Upper lobe of right lung (tissue), 1 donor: ENCODE measurements at places on chromosomes 16 and 17. TPM values are rescaled to one million over a fixed set of nuclear protein-coding genes. Genes with fewer than 3 reads are reported as not detected.
A peak's percentile ranks its signal among the peaks of the same experiment; 100 is the strongest.

Gene KCNG4
- total RNA-seq, result not detected

Gene CYB5D1
- 7.2 TPM for total RNA-seq

Gene GFAP
- total RNA-seq, result not detected

Gene KRT36
- not detected for total RNA-seq

Gene PYY
- not detected for total RNA-seq

Gene SLC7A6OS
- total RNA-seq, result 18.8 TPM

Gene GRB7
- total RNA-seq, result 25.0 TPM

Gene LITAFD
- total RNA-seq, result not detected

- DNase-seq, result no peak
Measured at GRCh38 chr17:81424151-81425017, 29.1 kb downstream of the BAHCC1 start.

- no peak for DNase-seq
Measured at GRCh38 chr17:60091109-60091508, 12.4 kb upstream of the HEATR6 start.

- DNase-seq, result no peak
Measured at GRCh38 chr17:58520843-58521430, 6.5 kb upstream of the MTMR4 start.

DNA sequence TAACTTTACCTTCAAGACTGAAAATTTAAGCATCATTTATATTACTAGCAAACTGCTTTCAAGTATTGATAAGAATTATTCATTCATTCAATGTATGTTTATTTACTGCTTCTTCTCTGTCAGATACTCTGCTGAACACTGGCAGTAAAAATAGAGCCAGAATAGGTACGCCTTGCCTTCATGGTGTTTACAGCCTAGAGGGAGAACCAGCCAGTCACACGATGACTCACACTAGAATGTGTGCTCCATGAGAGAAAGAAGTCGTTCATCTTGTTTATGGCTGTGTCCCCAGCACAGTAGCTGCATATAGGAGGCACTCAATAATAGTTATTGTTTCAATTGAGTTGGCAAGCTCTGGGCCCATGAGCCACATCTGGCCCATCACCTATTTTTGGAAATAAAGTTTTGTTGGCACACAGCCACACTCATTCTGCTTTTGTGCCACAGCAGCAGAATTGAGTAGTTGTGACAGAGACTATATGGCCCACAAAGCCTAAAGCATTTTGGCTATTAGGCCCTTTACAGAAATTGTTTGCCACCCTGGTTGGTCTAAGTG is 84.2 kb downstream of the TMC6 start:
- no peak for DNase-seq

DNA sequence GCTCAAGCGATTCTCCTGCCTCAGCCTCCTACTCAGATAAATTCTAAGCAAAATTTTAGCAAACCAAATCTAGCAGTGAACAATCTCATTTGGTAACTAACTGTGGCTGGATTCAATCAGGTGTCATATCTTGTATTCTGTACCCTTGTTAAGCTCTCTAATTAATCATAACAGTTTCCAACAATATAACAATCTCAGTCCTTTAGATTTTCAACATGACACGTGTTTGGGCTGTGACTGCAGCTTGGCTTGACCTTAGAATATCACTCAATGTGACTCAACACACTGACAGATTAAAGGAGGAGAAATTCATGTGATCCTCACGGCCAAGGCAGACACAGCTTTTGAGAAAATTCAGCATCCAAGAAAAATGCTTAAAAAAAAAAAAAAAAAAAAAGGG is 133.6 kb downstream of the BANP start:
- DNase-seq, result no peak

DNA sequence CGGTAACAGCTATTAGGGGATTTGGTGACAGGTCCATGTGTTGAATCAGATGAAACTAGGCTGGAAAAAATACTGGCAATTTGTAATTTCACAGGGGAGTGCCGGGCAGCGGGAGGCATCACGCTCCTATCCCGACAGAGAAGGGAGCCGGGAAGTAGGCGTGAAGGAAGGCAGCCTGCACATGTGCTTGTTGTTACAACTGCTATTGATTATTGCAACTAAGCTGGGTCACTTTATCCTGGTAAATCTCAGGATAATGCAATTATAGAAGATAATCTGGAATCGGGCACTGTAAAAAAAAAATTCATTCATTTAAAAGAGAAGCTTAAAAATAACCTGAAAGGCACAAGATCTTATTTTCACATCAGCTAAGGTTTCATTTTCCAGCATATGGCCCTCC is 180.6 kb downstream of the FOXL1 start:
- no peak for DNase-seq

GRCh38 chr16:19776565-19776964 is 58.5 kb downstream of the IQCK start:
- DNase-seq, result no peak

GRCh38 chr17:65558683-65559460 is 2.6 kb downstream of the AXIN2 start:
- DNase-seq, result peak; percentile 70

DNA sequence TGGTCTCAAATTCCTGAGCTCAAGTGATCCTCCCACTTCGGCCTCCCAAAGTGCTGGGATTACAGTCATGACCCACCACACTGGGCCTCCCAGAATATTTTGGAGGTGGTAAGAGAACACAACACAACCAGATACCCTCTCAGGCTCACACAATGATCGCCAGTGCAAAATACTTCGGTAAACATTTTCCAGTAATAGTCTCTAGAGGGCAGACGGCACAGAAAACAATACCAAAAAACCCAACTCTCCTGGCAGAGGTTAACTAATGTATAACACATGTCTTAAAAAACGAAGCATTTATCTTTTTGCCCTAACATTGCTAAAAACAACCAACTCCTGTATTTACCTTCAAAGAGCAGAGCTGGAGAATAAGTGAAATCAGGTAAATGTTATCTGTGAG is 10.5 kb downstream of the NUFIP2 start:
- no peak for DNase-seq

- no peak for DNase-seq
Measured at GRCh38 chr16:3086596-3087242, 12.4 kb downstream of the ZSCAN10 start.

DNA sequence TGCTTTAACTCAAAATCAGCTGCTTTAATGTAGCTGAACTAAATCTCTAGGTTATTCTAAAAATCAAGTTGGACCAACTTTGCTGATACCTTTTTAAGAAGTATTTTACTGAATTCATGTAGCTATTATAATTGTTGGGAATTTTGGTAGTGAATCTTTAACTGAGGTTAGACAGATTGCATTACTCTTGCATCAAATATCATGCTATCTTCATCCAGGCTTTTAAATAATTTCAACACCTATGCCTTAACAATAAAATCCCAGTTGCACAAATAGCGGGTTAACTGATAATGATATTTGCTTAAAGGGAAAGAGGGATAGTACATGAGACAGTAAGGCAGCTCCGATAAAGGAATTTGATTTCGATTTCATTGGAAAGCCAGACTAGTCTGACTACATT is 241.3 kb upstream of the TBX2 start:
- no peak for DNase-seq

GRCh38 chr17:1630662-1631061 is 2.0 kb upstream of the SLC43A2 start:
- DNase-seq, result no peak

DNA sequence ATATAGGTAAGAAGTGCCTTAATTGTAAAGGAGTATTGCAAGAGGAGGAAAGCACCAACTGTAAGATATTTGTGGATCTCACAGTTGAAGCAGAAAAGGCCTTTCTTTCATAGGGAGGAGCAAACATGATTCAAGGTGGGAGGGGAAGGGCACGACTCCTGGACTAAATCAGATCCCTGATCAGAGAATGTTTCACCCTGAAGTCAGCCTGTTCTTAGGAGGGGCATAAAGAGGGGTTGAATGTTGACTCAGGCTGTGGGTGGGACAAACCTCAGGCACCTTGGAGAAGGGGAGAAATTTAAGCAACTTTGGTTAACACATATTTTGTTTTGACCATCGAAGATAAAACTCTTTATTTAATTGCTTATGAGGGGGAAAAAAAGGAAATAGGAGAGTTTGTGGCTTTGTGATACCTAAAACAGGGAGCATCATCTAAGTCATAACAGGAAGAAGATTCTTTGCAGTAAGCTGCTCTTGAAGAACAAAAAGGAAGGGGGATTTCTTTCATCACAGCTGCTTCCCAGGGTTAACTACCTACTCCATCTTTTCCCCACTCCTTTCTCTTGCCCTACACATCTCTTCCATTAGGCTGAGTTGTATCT is 158.6 kb upstream of the ZNF267 start:
- no peak for DNase-seq

DNA sequence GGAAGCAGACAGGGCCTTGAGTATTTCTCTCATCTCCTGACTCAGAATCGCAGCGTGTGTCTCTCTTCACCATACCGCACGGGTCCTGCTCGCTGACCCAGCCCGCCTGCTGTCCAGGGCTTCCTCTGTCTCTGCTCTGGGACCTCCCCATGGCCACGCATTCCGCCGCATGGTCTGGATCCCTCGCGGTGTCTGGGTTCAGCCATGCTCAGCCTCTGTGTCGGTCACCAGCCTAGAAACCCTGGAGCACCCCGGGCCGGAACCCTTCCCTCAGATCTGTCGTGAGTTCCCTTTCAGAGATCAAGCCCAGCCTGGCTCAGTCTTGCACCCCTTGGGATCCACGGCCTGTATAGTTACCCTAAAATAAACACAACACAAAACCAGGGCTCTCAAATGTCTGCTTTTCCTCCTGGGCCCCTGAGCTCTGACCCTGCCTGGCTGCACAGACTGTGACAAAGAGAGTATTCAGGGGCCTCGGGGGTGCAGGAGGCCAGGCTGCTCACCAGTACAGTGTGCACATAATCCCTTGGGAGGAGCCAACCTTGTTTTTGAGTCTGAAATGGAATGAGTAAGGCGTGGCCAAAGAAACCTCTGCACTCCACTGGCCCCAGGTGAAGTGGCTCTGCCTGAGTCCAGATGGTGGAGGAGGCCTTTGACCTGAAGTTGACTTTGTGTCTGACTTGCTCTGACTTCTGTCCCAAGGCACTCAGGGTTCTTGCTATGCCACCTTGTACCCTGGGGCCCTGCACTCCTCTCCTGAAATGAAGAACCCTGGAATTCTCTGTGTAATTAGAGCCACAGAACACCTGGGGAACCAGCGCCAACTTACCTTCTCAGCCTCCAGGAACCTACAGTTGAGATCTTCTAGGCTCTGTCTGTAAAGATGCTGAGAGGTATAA is 5.8 kb upstream of the SPIRE2 start:
- DNase-seq, result no peak

DNA sequence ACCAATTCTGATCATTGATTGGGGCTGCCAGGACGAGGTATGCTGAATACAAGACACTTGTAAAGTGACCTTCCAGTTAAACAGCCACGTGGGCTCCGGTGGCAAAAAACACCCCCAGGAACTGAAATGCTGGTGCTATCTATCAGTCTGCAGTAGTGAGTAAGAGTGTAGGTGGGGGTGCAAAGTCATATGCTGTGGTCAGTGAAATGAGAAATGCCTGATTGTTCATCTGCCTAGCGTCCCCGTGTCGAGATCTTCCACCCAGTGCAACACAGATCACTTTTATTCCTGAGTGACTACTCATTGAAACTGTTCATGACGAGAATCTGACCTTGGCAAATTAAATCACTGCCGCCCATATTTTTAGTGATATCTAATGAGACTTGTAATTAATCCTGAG is 806.5 kb upstream of the GOT2 start:
- no peak for DNase-seq

DNA sequence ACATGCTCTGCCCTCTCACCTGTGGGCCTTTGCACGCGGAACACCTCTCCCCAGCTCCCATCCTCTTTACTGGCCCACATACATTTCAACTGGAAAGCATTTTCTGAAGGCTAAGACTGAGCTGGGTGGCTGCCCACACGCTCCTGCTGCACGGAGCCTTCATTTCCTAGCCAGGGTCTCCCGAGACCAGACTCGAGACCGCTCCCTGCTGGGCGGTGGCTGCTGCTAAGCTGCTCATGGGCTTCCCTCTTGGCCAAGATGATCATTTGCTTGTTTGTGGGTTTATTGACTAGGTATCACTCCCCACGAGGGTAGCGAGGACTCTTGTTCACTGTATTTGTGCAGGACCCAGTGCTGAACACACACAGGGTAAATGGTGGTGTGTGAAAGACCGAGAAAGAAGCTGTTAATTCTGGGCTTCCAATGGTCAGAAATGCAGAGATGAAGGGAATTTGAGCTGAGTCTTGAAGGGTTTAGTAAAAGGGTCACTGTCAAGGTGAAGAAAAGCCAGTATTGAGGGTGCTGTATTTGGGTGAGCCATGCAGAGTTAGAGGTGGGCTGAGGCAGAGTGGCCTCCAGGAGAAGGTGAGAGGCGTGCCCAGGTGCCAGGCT is 907 bp downstream of the TRAPPC2L start:
- peak; percentile 91 for DNase-seq

DNA sequence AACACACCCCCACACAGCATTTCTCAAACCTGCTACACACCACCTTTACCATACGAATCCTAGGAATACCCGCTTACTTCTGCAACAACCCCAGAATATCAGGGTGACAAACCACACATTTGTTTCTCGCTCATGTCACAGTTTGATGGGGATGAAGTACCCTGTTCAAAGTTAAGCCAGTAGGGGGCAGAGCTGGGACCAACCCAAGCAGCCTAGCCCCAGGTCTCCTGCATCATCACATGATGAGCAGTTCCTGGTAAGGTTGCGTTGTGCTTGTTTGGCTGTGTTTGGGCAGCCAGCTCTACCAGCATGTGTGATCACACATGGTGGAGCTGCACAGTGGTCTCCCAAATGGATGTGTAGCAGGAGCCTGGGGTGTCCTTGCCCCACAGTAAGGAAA is 103.6 kb upstream of the C16orf82 start:
- DNase-seq, result no peak

GRCh38 chr17:78089576-78090281 is 38.8 kb downstream of the TMC6 start:
- no peak for DNase-seq

DNA sequence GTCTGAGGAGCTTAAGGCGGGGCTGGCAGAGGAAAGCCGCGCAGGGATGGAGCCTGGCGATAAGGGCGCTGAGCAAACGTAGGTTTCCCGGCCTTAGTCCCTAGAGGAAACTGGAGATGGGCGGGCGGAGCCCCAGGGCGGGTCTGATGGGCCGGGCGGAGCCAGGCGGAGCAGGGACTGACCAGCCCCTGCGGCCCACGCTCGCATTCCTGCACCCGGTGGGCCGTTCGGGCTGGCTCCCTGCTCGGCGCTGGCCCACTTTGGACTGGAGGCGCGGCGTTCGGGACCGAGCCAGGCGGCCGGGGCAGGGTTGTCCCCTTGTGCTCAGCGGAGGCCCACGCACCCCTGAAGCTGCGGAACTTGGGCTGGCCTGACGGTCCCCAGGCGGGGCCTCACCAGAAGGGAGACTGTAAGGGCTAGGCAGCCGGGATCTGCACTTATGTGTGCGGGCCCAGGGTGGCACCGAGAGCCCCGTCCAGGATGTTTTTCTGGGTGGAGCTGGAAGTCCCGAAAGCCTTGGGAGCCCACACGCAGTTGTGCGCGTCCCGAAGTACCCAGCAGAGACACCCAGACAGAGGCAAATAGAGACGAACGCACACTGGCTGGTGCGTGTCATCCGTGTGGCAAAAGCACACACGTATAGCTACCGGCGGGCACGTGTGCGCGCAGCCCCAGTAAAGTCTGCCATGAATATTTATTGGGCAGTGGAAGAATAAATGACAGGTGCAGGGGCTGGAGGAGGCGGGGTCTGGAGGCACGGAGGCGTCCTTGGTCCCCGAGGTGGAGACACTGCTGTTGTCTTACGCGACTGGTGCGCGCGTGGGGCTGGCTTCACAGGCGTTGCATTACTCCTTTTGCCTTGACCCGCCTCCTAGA is 1.4 kb downstream of the PYDC1 start:
- DNase-seq, result peak; percentile 82

- no peak for DNase-seq
Measured at GRCh38 chr16:87747626-87748414, 18.0 kb downstream of the KLHDC4 start.
